ENCODE measurements at places on chromosomes 5 and 9.

DNA sequence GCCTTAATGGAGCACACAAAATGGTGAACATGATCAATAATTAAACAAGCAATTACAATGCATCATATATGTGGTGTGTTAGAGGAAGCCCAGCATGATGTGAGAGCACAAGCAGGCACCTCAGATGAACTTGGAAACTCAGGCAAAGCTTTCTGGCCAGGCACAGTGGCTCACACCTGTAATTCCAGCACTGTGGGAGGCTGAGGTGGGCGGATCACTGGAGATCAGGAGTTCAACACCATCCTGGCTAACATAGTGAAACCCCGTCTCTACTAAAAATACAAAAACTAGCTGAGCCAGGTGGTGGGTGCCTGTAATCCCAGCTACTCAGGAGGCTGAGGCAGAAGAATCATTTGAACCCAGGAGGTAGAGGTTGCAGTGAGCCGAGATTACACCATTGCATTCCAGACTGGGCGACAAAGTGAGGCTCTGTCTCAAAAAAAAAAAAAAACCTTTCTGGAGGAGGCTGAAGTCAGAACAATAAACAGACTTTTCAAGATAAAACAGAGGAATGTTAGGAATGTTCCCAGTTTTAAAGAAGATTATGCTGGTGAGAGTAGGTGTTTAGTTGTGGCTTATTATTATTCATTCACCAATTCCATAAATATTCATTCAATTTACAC is 159.4 kb downstream of the CEMIP2 start:
- DNase-seq, result no peak

- DNase-seq, result no peak
Measured at GRCh38 chr5:8930021-8930420, 615.9 kb downstream of the SEMA5A start.

DNA sequence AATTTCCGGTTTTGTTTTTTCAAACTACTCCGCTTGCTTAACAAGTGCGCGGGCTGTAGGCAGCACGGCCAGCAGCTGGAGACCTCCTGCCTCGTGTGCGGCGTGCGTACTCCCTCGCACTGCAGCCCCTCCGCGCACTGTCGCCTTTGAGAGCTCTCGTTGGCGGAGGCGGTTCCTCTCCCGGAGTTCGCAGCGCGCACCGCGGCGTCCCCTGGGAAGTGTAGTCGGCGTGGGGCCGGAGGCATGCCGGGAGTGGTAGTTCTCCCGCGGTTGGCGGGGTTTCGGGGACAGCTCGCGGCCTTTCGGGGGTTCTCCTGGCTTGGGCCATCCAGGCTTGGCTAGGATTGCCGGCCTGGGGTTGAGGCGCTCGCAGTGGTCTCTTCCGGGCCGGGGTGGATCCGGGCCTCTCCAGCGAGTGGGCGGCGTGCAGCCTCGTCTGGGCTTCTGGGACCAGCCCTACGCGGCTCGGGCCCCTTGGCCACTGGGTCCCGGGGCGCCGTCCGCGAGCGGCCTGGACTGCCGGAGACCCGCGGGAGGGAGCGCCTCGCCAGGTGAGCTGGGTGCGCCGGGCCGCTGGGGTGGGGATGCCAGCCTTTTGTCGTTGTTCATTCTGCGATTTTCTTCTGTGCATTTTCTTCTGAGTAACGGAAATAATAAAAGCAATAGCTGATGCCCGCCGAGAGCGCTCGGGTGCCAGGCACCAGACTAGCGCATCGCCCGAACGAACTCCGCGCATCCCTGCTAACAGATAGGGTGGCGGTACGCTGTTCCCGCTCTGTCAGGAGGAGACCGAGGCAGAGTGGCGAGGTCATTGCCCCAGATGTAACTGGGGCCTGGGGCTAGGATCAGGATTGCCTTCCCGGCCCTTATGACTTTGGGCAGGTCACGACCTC is at the start of gene ZNF354C:
Gene ZNF354C, plus strand, starts transcription at position 258 of the 893 bp plus-strand sequence. CDS start 1,696 bp downstream, outside the sequence.
- DNase-seq, result peak; percentile 82

DNA sequence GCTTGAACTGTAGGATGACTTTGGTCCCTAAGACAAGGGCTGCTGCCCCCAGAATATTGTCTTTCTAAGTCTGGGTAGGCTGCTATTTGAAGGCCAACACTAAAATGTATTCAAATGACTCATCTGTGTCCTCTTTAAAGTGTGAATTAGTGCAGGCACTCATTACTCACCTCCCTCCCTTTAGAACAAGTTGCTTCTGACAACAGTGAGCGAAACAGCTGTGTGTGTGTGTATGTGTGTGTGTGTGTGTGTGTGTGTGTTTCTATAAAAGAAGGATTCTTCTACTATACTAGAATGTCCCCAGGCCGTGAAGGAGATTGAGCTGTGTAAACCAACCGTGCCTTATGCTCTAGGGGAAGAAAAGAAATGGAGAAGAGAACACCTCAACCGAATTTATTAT is 1337.2 kb downstream of the PTPRD start:
- DNase-seq, result no peak

DNA sequence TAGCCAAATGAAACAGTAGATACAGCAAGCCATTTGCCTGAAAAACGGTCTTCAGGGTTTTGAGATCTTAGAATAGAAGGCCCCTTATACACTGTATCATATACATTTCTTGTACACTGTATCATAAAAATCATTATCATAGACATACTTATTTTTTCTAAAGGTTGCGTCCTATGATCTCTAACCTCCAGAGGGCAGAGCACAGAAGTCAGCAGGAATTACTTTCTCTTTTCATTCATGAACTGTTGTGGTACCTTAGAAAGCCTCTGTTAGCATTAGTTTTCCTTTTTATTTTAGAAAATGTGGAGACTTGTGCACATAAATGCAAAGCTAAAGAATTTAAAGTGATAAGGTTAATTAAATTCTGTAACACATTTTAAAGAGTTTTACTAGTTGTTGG is 115.4 kb downstream of the OXCT1 start:
- no peak for DNase-seq

DNA sequence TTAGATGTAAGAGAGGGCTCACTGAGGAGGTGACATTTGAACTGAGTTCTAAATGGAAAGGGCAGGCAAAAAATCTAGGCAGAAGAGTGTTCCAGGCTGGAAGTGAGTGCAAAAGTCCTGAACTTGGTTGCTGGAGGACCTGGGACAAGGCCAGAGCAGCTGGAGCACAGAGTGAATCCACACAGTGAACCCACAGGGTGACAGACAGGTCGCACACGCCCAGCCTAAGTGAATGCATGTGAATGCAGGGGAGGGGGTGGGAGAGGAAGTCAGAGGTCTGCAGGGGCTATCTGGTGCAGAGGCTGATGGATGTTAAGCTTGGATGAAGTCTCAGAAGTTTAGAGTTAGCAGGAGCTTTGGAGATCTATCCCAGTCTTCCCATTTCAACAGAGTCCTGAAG is 556 bp upstream of the TTF1 start:
- DNase-seq, result no peak
